ENCODE measurements at places on chromosomes 5 and 9.

DNA sequence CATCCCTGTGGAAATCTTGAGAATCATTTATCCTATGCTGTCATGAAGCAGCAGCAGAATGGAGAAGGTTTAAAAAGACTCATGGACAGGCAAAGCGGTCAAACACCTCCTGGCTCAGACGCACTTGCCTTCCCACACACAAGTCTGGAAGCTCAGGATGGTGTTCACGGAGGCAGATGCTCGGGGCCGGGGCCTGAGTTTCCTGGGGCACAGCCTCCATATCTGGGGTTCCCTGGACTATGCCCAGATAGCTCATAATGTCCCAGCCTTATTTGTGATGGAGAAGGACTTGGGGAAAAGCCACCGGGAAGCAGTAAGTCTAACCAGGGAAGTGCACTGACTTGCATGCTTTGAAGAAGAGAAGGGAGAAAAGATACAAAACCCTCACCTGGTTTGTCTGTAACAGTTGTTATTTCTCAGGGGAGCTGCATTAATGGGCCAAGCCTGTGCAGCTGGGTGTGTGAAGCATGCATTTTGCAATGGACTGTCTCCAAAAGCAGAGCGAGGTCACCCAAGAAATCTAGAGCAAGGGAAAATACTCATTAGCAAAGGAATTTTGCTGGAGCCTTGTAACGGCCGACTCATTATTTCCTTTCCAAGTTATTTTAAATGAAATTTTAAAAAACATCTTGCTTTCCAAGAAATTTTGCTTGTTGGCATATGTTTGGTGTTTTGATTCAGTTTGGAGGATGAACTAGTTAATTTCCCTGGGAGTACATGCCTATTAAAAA lies 3.4 kb downstream of the S1PR3 start:
- DNase-seq, result no peak

DNA sequence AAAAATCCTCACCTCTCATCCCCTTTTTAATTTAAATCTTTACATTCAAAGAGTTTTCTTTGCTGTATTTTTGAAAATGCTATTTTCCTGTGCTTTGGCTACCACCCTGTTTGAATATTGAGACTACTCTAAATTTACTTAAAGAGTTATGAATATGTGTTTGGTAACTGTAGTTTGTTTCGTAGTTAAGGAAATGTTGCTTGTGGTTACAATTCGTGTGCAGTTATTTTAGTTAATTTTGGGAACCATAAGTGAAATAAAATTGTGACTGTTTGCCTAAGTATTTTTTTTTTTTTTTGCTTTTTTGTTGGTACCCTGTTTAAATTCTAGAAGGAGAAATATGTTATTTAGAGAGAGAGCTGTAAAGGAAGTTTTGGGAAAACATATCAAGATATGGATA lies 78.7 kb downstream of the XRCC4 start:
- no peak for DNase-seq

DNA sequence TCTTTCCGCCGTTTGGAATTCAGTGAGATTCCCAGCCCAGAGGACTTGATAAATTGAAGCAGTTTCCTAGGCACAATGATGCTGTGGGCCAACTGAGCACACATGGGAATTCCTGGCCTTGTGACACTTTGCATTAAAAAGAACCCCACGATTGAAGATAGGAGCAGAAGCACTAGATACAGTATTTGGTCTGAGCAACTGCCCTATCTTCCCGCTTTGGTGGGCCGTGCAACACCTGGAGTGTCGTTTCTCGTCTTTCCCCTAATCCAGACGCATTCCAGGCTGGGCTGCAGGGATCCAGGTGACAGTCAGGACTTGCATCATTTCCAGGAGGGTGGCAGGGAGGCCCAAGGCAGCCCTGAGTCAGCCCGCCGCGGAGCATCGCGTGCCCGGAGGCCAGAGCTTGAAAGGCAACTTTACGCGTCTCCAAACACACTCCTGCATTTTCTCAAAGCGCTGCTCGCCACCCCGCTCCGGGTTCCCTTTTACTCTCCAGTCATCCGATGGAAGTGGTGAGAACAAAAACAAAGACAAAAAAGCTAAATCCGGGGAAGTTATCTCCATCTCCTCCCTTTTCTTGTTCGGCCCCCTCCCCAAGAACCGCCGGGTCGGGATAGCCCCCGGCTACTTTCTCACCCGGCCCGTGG lies 753 bp upstream of the STC2 start:
- DNase-seq, result no peak

GRCh38 chr5:159343295-159344094 lies 13.2 kb upstream of the IL12B start:
- peak; percentile 28 for DNase-seq

DNA sequence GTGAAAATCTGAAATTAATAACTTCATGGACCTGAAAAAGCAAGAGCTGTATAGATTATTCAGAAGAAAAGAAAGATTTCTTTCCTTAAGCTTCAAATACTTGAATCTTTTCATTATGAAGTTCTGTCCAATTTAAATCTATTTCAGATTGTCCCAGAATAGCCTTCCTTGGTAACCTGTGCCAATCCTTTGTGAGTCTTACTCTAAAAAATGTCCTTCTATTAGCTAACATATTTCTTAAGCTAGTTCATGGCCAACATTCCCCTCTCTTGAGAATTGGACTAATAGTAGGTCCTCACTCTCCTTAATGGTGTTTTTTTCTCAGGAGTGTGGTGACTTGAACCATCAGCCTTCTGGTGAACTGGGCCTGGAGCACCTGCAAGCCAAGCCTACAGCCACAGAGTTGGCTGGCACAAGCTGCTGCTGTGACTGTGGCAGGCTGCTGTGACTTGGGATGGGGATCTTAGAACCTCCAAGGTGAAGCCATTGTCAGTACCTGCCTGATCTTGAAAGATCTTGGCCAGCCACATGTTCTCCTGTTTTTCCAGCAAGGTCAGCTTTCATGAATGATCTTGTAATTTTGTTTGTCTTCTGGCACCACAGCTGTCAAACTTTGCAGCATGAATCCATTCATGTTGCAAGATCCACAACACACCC lies 262.6 kb upstream of the MAP3K1 start:
- DNase-seq, result no peak

GRCh38 chr5:115543365-115544042 lies 1.1 kb downstream of the FEM1C start:
- DNase-seq, result no peak

GRCh38 chr9:132946631-132947295 lies 2.3 kb upstream of the TSC1 start:
- DNase-seq, result no peak

Measured in CD4-positive, alpha-beta T cell treated with Interleukin-1 beta for 1 hour (primary cell).